ENCODE measurements at places on chromosomes 7 and 10.

GRCh38 chr7:111510584-111511378 lies 51.5 kb downstream of the IMMP2L start:
- DNase-seq: no peak

DNA sequence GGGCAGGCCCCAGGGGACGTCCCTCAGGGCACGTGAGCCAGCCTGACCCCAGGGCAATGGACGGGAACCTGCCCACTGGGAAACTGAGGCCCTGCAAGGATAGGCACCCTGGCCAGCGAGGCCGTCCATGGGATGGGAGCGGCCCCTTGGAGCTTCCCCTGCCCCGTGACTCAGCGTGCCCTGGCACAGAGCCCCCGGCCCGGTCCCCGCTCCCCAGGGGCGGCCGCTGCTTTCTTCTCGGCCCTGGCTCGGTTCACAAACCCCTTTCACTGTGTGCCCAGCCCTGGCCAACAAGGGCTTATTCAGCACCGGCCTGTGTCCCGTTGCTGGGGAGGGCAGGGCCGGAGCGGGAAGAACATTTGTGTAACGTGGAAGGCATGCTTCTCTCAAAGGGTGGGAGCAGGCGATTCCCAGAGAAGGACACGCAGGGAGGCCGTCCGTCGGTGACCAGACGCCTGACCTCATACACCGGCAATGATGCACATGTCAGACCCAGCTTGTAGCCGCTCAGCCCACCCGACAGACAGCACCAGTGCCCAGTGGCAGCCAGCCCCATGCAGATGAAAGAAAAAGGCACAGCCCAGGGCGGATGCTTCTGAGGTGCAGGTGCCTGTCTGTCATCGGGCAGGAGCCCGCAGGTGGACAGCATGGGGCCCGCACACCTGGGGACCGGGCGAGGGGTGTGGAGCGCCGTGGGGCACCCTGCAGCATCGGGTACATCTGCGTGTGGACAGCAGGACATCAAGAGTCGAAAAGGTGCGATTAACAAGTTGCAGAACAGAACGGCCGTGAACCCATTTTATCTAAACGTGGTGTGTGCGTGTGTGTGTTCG lies 94.5 kb downstream of the PDGFA start:
- no peak for DNase-seq

- DNase-seq: no peak
Observed at GRCh38 chr7:104054362-104054761, 64.9 kb upstream of the RELN start.

GRCh38 chr10:11224792-11225416 lies 207.2 kb downstream of the CELF2 start:
- no peak for DNase-seq

DNA sequence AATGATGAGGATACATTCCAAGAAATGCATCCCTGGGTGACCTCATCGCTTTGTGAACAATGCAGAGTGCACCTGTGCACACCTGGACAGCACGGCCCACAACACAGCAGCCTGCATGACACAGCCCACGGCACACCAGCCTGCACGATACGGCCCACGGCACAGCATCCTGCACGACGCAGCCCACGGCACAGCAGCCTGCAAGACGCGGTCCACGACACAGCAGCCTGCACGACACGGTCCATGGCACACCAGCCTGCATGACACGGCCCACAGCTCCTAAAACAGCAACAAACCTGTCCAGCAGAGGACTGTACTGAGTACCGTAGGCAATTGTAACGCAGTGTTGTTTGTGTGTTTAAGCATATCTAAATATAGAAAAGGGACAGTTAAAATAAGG lies 134.7 kb upstream of the PPP2R2D start:
- no peak for DNase-seq

DNA sequence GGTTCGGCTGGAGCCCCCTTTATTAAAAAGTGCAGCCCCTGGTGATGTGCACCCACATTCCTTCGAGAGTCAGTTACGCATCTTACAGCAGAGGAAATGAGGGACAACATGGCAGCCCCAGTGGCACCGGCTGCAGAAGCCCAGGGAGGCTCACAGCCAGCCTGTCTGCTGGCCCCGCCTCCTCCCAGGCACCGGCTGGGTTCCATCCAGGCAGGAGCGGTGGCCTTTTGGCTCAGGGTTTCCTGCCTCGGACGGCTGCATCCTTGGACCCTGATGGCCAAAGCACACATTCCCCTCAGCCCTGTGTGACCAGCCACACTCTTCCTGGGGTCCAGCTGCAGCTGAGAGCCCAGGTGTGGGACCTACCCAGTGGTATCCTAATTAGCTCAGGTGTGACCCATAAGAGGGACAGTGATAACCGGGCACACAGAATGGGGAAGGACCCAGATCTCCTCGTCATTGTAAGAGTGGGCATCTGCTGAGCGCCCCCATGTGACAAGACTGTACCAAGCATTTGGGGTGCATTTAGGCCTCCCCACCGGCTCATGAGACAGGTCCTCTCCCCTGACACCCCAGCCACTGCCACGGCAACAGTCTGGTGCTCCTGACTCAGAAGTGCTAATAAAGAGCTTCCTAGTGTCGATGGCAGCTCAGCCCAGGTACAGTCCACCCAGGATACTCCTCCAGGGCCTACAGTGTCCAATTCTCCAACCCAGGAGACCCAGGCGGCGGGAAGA lies 63.3 kb upstream of the CHST15 start:
- no peak for DNase-seq

GRCh38 chr7:25720427-25720826 lies 431.6 kb upstream of the NFE2L3 start:
- DNase-seq: no peak

- DNase-seq: no peak
Observed at GRCh38 chr7:48245751-48246472, 74.7 kb downstream of the ABCA13 start.

GRCh38 chr7:2115760-2116447 lies 116.8 kb downstream of the MAD1L1 start:
- no peak for DNase-seq

GRCh38 chr7:159253657-159254056 lies 109.0 kb upstream of the VIPR2 start:
- DNase-seq: no peak

- DNase-seq: no peak
Observed at GRCh38 chr10:118569882-118570252, 25.6 kb downstream of the PRLHR start.

DNA sequence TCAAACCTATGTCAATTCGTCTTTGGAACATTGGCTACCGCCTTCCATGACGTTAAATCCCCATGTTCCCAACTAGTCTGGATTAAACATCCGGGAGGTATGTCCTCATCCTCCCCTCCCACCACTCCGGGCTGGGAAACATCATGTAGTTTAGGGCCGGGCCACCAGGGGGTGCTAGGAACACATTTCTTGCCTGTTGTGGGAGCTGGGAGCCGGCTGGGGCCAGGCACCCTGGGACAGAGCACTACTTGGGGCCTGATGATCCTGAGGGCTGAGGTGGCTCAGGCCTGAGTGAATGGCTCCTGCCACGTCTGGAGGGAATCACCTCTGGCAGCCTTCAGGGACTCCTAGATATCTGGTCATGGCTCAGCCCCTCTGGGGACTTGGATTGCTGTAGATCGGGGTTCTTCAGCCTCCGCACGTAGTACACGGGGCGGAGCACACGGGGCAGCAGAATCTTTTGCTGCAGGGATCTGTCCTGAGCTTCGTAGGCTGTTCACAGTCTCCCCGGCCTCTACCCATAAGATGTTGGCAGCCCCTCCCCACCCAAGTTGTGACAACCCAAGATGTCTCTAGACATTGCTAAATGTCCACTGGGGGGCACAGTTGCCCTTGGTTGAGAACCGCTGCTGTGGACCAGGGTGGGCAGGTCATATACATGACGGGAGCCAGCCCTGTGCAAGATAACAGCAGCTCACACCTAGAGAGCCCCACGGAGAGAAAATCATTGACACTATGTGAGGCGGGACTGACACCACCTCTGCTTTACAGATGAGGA lies 141.2 kb upstream of the ZNF716 start:
- DNase-seq: no peak

- no peak for DNase-seq
Observed at GRCh38 chr10:119619215-119619614, 22.5 kb upstream of the TIAL1 start.

DNA sequence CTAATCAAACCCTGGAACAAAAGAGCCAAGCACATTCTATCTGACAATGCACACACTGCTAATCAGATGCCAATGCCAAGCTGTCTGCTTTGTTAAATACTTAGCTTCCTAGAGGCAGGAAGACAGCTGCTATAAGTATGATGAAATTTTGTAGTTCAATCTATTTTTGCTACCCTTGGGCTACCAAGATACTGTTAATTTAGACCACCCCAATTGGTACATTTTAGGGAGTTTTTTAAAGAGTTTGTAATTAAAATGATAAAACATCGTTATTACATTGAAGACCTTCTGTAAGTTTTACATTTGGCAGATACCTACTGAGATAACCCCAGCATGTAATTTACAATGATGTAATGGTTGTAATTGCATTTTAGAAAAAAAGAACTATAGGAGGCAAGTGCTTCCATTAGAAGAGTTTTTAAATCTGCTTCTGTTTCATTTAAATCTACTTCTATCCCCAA lies 268.5 kb downstream of the ADK start:
- DNase-seq: no peak

GRCh38 chr7:26087321-26088091 lies 64.5 kb upstream of the NFE2L3 start:
- DNase-seq: no peak

DNA sequence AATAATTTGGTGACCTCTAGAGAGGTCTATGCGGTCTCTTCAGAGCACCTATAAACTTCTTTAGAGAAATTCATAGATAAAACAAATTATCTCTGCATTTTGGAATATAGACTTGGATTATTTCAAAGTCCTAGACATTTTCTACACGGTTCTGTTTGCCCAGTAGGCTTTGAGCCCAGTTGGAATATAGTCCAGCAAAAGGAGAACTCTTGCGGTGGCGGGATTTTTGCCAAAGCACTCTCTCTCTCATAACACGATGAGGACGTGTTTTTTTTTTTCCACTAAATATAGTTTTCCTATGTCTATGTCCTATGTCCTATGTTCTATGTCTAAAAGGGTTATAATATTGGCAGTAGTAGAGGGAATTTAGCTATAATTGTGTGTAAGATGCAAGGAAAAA lies 164.9 kb upstream of the AGR3 start:
- DNase-seq: no peak

DNA sequence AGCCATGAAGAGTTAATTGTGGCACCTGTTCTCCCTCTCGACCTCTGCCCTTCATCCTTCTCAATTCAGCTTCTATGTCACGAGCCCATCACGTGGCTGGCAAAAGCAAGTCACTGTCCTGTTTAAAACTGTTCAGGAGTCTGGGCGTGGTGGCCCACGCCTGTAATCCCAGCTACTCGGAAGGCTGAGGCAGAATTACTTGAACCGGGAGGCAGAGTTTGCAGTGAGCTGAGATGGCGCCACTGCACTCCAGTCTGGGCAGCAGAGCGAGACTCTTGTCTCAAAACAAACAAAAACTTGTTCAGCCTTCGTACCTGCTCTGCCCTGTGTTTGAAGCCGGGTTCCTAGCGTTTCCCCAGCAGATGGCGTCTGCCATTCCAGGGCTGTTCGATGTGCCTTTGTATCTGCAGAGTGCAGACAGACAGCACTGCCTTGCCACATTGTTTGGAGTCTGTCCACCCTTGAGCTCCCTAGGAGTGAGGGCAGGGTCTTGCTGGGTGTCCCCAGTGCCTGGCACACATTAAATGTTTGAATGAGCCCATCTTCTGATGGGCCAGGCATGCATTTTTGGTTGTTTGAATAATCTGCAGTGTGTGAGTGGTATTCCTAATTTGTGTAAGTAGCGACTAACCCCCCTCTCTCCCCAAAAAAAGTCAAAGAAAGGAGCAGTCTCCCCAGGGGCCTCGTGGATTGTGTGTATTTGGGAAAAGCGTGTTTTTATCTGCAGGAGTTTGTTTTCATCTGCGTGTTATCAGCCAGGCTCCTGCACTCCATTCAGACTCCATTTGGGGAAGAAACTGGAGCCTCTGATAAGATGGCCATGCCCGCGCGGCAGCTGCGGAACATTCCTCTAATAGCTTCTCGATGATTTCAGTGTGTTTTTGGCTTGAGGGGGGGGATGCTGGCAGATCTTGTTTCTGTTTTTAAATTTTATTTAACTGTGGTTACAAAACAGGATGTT lies 61.2 kb downstream of the DNAJB6 start:
- DNase-seq: peak; percentile 86

DNA sequence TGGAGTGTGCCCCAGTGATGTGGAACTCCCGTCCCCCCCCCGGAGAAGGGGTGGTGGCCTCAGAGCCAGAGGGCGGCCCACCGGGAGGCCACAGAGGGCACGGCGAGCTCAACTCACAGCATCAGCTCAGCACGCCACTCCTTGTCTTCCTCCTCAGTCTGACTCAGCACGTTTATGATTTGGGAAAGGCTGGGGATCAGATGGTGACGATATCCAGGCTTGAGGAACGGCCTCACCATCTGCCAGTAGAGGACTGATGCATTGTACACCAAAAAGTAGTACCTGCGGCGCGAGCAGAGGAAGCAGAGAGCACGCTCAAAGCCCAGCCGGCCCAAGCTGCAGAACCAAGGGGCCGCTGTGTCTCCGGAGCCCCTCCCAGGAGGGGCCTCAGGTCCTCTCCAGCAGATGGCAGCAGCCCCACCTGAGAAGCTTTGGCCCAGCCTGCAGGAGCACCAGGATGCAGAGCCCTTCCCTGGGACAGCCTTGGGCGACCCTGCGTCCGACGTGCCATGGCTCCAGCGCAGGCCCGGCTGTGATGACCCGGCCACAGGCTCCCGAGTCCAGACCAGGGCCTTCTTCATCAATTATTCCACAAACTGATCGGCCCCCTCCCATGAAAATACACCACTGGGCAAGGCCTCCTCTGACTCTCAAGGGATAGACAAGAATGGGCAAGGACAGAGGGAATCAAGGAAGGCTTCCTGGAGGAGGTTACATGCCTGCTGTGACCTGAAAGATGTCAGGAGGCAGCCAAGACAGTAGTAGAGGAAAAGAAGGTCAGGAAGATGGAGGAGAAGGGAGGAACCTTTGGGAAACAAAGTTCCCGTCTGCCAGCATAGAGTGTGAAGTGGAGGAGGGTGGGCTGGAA lies 3.7 kb downstream of the CFAP46 start:
- DNase-seq: peak; percentile 95

DNA sequence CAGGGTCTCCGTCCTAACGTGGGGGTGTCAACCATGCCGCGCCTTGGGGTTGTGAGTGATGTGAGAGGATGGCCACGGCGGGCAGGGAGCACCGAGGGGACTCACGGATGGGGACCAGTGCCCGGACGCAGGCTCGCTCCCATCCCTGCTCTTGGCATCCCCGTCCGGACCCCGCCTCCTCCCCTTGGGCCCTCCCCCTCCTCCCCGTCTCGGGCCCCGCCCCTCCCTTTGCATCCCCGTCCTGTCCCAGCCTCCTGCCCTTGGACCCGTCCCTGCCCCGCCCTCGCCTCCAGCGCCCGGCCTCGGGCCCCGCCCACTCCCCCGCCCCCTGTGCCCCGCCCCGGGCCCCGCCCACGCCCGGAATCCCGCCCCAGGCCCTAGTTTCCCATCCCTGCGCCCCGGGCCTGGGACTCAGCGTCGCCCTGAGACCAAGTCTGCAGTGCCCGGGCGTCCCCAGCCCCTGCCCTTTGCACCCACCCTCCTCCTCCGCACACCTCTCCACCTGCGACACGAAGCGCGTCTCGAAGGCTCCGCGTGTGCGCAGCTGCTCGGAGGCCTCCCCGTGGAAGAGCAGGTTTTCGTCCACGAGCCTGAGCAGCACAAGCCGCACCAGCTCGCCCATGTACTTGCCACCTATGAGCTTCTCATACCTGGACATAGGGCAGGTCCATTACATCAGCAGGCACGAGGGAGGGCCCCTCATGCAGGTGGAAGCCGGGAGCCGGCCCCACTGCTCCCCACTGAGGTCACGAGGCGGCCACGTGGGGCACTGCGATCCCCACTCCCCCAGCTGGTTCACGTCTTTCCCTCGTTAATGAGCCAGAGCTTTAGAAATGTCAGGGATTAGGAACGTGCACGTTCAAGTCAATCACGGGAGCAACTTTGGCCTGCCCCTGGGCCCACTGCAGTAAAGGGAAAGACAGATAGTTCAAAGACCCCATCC lies 5.1 kb upstream of the MYL7 start:
- DNase-seq: peak; percentile 79

Data from umbilical cord (tissue), 2 donors.